ENCODE measurements at places on chromosomes 4 and X.
A peak's percentile ranks its signal among the peaks of the same experiment; 100 is the strongest.

- DNase-seq: peak; percentile 43
Measured at GRCh38 chr4:22356987-22357596, 158.8 kb downstream of the ADGRA3 start.

DNA sequence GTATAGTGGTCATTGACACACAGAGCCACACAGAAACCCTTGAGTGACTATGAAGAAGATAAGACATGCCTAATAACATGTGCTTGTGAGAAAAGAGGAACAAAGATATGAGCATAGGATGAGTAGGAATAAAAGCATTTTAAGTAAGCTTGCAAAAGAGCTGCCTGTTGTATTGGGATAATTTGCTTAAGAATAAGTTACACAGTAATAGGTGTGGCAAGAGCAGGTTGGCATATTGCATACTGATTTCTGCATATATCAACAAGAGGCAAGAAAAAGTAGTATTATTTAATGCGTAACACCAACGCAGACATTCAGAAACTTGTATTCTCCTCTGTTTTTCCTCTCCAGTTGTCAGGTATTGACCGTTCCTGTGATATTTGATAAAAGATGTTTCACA lies 111.5 kb upstream of the UGT8 start:
- DNase-seq: no peak

DNA sequence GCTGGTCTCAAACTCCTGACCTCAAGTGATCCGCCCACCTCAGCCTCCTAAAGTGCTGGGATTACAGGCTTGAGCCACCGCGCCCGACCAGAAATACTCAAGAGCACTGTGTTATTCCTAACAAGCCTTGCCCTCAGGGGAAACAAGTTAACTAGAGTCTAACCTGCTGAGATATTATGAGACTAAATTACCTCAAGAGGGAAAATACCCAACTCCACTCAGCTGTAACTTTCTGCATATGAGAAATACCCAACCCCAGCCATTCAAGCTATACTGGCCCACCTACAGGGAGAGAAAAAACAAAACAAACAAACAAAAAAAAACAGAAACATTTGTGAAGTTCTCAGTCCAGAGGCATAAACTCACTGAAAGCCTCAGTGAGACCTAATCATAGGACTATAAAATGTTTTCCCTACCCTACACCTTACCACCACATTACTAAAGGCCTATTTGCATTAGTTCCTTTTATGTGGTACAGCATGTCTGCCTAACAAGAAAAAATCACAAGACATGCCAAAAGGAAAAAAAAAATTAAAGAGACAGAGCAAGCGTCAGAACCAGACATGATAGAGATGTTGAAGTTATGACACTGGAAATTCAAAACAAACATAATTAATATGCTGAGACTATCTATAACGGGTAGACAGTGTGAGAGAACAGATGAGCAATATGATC lies 876.0 kb downstream of the FSTL5 start:
- DNase-seq: peak; percentile 41

- no peak for DNase-seq
Measured at GRCh38 chr4:70712604-70713452, 8.9 kb upstream of the RUFY3 start.

- DNase-seq: peak; percentile 57
Measured at GRCh38 chrX:123923211-123923610, 38.3 kb upstream of the STAG2 start.

GRCh38 chr4:61918987-61919386 lies 718.9 kb downstream of the ADGRL3 start:
- peak; percentile 17 for DNase-seq

DNA sequence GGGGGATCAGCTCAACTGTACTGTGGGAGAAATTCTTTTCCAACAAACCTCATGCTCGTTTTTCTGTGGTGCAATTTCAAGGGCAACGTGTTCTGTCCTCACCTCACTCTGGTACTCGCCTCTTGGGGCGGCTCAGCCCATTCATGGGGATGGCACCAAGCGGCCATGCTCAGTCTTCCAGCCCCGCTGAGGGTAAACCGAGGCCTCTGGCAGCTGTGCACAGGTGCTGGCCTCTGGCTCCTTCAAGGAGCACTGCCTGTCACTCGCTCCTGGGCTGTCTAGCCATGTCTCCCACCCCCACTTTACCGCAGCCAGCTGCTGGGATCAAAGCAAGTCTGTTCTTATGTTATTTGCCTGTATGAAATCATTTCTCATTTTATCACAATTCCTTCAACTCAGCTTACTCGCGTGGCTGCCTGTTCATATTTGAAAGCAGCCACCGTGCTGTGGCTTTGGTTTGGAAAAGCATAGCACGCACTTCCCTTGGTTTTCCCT lies 70.2 kb downstream of the MTMR1 start:
- DNase-seq: no peak

DNA sequence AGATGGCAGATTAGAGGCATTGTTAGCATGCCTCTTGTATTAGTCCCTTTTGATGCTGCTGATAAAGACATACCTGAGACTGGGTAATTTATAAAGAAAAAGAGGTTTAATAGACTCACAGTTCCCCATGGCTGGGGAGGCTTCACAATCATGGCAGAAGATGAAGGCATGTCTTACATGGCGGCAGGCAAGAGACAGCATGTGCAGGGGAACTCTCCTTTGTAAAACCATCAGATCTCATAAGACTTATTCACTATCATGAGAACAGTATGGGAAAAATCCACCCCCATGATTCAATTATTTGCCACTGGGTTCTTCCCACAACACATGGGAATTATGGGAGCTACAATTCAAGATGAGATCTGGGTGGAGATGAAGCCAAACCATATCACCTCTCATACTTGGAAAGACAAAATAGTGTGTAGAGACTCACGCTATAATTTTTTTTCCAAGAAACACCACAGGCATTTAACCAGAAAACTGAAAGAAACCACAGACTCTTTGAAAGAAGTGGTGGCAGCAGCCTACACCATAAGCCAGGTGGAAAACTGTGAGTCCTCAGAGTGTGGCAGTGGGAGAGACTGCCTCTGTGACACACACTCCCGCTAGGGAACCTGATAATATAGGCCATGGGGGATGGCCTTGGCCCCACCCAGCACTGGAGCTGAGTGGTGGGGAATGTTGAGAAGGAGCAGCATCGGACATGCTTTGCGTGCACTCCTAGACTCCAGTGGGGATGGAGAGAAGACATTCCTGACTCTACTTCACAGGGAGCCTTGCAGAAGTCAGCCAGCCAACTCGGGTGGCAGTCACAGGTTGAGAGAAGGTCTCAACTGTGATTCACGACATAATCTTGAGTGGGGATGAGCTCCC lies 51.5 kb downstream of the SLC2A9 start:
- no peak for DNase-seq

DNA sequence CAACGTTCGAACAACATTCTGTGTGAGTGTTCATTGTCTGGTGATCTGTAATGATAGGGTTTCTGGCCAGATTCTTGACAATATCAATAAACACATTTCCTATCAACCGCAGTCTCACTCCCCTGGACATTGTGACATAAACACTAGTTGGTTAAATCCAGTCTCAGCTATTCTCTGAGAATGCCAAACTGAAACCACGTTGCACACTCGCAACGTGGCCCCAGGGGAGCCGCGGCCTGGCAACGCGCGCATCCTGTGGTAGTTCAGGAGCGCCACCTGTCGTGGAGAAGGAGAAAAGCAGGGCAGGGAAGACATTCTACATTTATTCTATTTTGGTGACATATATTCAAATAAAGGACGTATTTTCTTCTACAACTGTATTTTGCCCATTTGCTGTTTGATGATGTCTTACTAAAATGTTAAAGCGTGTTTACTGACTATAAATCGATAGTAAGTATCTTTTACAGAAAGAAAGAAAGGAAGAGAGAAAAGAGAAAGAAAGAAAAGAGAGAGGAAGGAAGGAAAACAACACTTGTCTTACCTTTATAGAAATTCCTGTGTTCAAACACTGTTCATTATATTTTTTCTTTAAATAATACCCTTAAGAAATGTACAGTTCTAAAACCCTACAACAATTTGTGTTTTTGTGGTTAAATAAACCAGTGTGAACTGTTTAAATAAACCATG lies 738.3 kb upstream of the FRG1 start:
- DNase-seq: peak; percentile 54

DNA sequence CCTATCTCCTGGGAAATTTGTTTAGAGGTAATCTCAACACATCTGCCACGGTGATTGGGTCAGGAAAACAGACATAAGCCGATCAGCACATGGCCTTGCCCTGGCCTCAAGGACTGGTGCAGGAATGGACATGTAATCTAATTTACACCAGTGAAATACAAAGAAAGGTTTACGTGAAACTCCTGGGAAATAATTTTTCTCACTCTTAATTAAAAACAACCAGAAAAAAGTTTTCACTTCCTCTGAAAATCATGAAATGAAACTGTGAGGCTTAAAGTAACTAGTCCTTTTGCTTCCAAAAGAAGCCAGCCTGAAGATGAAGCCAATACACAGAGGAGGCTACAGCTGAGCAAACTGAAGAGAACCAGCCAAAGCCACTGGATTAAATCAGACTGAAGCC lies 154.1 kb upstream of the FAM241A start:
- no peak for DNase-seq

DNA sequence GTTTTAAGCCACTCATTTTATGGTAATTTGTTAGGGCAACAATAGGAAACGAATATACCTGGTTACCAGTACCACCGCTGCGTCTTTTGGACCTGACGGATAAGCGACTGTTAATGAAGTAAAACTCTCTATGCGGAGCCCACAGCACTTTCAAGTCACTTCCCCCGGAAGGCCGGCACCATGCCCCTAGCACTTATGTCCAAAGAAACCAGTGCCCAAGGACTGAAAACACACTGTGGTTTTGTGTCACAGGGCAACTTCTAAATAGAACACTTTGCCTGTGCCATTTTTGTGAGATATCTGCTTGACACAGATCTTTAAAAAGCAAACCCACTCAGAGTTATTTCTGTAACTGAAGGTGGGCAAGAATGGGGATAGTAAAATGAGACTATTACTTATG lies 22.7 kb downstream of the SH3KBP1 start:
- DNase-seq: no peak

GRCh38 chr4:105092356-105092755 lies 54.3 kb upstream of the TET2 start:
- DNase-seq: peak; percentile 84

DNA sequence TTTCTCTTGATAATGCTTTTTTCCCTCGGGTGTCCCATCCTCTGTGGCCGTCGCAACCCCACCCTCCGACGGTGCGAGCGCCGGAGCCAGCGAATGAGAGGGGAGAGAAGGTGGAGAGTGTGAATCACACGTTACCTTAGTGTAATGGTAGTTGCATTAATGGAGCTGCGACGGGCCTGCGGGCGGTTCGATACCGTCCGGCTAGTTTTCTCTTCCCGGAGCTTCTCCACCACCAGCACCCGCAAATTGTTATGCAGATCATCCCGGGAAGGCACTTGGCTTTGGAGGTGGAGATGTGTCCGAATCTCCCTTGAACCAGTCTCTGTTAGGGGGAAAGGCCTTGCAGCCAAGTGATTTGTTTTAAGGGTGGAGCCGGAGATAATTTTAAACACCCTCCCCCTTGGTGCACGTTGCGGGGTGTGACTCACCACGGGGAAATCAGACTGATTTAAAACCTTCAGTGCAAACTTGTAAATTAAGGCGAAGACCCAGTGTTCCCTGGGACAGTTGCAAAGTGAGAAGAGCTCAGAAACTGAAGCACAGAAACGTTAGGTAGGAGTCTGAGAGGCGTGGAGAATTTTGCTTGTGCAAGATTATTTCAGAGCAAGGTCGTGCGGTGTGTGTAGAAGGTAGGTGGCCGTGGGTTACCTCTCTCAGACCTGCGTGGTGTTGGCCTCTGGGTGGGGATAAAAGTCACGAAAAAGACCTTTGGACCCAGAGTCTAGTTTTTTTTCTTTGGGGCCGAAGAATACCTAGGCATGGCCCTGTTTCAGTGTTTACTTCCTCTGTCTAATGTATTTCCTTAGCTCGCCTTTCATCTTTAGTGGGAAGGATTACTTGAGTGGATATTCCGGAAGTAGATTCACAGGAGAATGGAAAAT lies 1.3 kb downstream of the AFF1 start:
- DNase-seq: peak; percentile 90

DNA sequence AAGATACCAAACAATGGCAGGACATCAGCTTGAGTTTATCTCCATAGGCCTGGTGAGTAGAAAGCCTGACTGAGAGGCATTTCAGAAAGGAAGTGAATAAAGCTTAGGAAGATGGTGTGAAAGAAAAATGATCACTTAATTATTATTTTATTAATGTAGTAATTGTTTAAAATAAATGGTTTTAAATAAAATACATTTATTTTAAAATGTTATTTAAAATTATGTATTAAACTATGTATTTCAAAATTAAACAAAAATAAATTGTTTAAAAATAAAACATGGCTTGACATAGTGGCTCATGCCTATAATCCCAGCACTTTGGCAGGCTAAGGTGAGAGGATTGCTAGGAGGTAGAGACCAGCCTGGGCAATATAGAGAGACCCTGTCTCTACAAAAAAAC lies 145.8 kb downstream of the IL15 start:
- no peak for DNase-seq

GRCh38 chrX:124028182-124028581 lies 66.7 kb downstream of the STAG2 start:
- no peak for DNase-seq

DNA sequence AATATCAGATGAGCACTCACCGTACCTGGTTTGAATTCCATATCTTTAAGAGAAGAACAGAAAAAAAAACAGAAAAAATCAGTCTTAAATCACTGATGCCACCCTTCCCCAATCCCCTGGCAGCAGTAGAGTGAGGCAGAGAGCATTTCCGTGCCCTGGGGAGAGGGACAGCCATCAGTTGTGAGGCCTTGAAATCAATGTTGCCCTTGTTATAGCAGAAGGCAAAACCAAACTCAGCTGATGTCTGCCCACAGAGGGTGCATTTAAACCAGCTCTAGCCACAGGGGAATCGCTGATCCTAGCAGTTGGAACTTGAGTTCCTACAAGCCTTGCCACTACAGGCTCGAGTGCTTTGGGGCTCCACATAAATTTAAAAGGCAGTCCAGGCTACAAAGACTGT lies 338.5 kb upstream of the FMR1 start:
- DNase-seq: no peak

- no peak for DNase-seq
Measured at GRCh38 chr4:78796526-78796925, 20.4 kb downstream of the BMP2K start.

All from renal cortical epithelial cell (primary cell).